ENCODE measurements at places on chromosomes 2 and 18.

GRCh38 chr2:178317811-178318210 lies 123.5 kb downstream of the OSBPL6 start:
- no peak for DNase-seq

- DNase-seq, result no peak
Measured at GRCh38 chr18:42025491-42025890, 70.5 kb downstream of the PIK3C3 start.

DNA sequence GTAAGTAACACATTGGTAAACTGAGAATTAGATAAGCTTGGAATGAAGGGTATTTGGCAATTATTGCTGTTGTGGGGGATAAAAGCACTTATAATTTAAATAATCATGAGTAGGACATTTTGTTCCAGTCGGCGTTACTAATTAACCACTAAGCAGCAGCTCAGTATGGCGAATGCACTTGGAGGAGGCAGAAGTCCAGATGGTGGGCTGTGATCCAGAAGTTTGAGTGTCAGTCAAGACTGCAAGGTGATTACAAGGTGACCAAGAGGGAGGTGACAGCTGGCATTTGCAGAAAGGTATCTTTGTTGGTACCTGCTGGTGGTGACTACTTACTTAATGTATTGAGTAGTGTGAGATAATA lies 643.6 kb upstream of the FAM98A start:
- no peak for DNase-seq

DNA sequence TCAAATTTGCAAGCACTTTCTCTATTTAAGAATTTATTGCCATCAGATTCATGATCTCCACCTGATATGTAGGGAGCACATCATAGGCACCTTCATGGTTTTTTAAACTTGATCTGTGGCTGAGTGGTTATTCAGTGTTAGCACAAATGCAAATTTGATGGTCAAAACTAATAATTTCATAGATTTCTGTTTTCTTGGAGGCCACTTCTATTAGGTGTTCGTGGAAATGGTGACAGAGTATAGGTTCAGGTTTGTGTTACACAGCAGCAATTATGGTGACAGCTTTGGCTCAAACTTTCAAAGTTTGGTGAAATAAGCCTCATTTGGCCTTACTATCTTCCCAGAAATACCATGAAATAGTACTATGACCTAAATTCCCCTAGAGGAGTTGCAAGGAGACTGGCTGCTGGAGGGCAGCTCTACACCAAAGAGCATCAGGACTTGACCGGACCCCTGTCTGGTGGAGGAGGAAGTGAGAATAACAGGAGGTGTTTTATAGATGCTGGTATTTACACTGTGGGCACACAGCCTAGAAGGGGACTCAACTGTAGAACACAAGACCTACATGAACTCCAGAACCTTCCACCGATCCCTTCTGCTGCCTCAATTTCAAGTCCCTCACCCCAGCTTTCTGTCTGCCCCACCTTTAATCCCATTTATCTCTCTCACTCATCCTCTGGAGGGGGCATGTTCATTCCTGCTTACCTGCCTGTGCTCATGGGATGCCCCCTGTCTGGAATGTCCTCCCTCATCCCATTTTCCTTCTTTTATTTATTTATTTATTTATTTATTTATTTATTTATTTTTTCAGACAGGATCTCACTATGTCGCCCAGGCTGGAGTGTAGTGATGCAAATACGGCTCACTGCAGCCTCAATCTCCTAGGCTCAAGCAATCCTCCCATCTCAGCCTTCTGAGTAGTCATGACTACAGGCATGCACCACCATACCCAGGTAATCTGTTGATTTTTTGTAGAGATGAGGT lies 132.9 kb upstream of the SIX2 start:
- no peak for DNase-seq

- peak; percentile 47 for DNase-seq
Measured at GRCh38 chr2:130327703-130328527, 14.8 kb upstream of the IMP4 start.

- no peak for DNase-seq
Measured at GRCh38 chr2:47636596-47637264, 146.2 kb upstream of the MSH6 start.

DNA sequence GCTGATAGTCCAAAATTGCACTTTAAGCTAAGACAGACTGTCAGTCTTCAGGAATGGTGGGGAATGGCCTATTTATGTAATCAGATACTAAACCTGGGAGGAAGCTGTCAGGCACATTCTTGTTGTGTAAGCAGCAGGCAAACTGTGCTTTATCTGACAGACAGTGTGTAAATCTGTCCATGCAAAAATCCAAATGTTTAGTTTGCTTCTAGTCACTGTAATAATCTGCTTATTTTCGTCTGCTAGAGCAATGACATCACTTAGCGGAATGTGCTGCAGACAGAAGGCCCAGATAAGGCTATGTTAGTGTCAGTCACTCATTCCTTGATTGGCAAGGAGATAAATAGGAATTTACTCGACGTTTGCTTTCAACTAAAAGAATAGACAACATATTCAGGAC lies 263.5 kb downstream of the ZNF407 start:
- DNase-seq, result no peak

DNA sequence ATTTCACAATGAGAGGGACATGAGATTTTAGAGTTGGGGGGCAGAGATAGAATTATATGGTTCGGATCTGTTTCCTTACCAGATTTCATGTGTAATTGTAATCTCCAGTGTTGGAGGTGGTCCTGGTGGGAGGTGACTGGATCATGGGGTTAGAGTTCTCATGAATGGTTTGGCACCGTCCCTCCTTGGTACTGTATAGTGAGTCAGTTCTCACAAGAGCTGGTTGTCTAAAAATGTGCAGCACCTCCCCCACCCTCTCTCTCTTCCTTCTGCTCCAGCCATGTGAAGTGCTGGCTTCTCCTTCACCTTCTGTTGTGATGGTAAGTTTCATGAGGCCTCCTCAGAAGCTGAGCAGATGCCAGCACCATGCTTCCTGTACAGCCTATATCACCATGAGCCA lies 138.1 kb downstream of the SCG2 start:
- DNase-seq, result no peak

DNA sequence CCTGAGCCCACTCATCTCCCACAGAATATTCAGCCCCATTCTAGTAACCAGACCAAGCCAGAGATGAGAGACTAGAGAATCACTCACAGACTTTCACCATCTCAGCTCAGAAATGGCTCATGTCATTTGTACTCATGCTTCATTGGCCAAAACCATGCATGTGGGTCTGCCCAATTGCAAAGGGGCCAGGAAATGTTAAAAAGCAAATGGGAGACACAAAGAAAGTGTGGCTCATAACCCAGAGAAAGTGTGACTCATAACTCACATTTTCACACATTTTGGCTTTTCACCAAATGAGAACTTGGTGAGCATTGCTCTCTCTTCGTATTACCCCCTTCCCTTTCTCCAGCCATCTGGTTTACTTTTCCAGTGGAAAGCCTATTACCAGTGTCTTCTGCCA lies 66.2 kb downstream of the MDH1 start:
- DNase-seq, result peak; percentile 61

- DNase-seq, result no peak
Measured at GRCh38 chr2:223519471-223519870, 82.7 kb downstream of the SCG2 start.

- no peak for DNase-seq
Measured at GRCh38 chr2:30273574-30273929, 42.2 kb downstream of the LBH start.

- DNase-seq, result no peak
Measured at GRCh38 chr2:107807988-107808387, 18.7 kb upstream of the RGPD4 start.

DNA sequence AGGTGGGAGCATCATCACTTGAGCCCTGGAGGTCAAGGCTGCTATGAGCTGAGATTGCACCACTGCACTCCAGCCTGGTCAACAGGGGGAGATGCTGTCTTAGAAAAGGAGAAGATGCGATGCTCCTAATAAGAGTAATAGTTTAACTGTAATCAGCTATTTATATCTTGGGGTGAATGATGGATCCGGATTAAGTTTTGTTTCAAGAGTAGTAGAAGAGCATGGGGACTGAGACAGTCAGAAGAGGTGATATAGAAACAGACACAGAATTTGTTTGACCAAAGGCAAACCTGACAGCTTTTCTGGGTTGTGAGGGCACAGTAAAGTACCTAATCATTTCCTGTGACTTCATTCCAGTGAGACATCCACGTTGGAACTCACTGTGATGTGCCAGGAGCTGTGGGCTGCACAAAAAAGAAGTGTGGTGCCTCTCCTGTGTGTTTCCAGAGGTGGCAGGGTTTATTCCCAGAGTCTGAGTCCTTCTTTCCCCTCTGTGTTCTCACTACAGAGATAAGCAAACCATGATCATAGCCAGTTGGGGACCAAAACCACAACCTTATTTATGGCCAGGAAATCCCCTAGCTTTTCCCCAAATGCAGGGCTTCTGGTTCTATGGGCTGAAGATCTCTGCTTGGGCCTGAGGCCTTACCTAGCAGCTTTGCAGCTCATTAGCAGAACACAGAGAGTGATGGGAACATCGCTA lies 113.7 kb downstream of the XRCC5 start:
- peak; percentile 30 for DNase-seq

DNA sequence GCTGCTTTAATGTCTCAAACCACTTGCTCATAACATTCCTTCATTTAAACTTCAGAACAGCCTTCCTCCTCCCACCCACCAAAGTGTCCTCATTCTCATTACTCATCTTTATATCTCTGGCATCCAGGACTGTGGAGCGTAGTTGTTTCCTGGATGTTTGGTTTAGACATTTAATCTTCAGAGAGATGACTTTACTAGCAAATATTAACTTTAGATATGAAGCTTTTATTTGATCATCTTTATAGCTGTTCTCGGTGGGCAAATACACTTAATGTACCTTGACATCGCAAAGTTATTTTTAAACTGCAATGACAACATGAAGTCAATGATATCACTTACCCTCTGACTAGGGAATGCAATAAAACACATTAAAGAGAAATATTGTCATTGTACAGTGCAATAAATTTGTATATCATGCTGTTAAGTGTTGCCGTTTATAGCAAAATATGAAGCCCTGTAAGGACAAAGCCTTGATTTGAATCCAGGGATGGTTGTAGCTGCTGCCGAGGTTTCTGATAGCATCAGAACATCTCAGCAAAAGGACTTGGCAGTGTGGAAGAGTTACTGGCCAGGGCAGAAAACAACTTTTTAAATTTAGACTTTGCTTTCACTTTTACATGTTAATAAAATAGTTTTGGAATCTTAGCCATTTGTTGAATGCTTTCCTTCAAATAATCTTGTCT lies 4.6 kb upstream of the LAMA3 start:
- DNase-seq, result no peak

- DNase-seq, result no peak
Measured at GRCh38 chr2:223897669-223898330, 47.3 kb downstream of the WDFY1 start.

- no peak for DNase-seq
Measured at GRCh38 chr2:155301221-155301620, 602.7 kb downstream of the KCNJ3 start.

DNA sequence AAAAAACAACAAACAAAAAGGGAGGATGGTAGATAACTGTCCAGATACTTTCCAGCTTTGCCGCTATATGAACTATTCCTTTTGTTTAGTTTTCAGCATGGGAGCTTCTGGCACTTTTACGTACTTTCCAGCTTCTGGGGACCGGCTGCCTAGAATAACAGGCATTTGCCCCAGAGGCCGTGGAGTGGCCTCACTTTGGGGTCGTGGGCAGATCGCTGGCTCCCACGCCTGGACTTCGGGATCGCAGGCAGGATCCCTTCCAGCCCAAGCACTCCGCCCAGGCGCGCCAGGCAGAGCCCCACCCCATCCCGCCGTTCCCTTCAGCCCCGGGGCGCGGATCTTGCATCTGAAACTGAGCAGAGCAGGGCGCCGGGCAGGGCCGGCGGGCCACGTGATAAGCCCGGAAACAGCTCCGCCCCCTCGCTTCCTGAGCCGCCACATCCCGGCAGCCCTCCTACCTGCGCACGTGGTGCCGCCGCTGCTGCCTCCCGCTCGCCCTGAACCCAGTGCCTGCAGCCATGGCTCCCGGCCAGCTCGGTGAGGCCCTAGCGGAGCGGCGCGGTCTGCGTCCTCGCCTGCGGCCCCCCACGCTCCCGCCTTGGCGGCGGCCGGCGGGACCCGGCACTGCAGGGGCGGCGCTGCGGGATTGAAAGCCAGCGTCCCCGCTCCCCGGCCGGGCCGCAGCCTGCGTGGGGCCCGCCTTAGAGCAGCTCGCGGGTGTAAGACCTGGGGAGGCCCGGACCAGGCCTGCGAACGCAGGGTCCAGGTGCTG lies at the start of gene ATIC:
ATIC (plus strand) TSS at position 435 of the 772 bp plus-strand sequence; CDS start at position 519, 84 bp downstream.
- DNase-seq, result peak; percentile 97

DNA sequence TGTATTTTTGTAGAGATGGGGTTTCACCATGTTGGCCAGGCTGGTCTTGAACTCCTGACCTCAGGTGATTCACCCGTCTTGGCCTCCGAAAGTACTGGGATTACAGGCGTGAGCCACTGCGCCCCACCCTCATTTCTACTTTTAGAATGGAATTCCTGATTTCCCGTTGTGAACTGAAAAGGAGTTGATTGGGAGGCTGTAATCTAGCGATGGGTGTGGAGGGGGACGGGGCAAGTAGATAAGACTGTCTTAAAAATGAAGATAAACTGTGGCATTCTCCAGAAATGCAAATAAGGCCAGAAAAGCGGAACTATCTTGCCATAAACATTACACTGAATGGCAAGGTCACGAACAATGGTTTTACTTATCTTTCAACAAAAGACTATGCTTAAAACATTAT lies 135.4 kb downstream of the TRIB2 start:
- DNase-seq, result no peak

GRCh38 chr2:172613615-172614231 lies 57.8 kb downstream of the PDK1 start:
- DNase-seq, result no peak

Data from MCF 10A (cell line).